ENCODE measurements at places on chromosomes 13 and 19.

GRCh38 chr13:29067306-29067945 lies 247.3 kb downstream of the MTUS2 start:
- no peak for DNase-seq

GRCh38 chr13:74009100-74009668 lies 125.0 kb downstream of the KLF12 start:
- DNase-seq, result no peak

- no peak for DNase-seq
Measured at GRCh38 chr19:52935434-52935833, 12.2 kb upstream of the ZNF888 start.

DNA sequence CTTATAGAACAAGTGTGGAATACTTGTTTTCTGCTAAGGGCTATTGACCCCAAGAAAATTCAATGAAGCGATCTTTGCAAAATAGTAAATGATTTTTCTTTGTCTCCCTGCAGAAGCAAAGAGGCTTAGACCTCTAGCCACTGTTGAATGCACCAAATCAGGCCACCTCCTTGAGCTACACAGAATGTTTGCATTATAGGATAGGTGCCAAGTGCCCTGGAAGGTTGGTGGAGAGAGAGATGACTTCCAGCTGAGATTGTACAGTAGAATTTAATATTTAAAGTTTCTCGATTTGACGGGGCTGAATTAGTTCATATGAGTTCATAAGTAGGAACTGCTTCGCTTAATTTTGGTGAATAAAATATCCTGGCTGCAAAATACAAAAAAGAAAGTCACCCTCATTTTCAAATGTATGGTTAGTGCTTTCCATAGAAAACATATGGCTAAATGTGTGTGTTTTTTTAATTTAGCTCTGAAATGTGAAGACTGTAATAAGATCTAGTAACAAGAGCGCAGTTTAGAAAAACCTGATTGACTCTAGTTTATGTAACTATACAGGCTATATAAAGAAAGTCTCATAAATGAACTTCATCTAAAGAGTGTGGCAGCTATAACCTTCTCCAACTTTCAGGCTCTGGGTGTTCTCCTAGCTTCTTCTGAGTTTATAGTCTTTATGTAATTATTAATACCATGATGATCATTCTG lies 41.6 kb downstream of the LRCH1 start:
- no peak for DNase-seq

- DNase-seq, result no peak
Measured at GRCh38 chr13:113888701-113889330, 24.9 kb upstream of the GAS6 start.

GRCh38 chr13:99264051-99264450 lies 5.9 kb upstream of the GPR18 start:
- no peak for DNase-seq

- no peak for DNase-seq
Measured at GRCh38 chr13:77698201-77699058, 943 bp downstream of the SLAIN1 start.

- DNase-seq, result no peak
Measured at GRCh38 chr19:3981736-3982681, 3.3 kb downstream of the EEF2 start.

DNA sequence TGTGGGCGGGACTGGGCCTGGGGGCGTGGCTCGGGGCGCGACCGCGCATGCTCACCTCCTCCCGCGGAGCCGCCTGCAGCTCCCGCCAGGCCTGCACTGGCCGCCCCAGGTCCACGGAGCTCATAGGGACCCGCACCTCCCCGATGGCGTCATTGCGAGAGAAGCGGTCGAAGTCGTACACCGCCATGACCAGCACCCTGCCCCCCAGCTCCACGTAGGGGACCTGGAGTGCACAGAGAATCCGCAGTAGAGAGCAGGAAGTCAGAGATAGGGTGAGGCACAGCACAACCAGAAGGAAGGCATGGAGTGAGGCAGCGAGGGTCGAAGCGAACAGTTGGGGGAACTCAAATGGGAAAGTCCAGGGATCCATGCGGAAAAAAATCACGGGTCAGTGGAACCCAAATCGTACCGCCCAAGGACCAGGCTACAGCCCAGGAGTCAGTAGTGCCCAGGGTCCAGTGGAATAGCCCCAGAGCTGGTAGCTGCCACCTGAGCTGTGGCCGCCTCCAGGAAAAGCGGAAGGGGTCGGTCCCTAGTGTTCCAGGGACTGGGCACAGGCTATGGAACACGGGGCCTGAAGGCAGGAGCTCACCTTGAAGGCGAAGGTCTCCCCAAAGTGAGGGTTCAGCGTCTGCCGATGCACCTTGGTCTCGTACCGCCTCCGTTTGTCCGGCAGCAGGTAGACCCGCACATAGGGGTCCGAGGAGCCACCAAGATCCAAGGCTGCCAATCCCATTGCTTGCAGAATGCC lies 4.8 kb downstream of the SYT5 start:
- DNase-seq, result no peak

- DNase-seq, result no peak
Measured at GRCh38 chr13:113145911-113146598, 12.4 kb upstream of the PROZ start.

DNA sequence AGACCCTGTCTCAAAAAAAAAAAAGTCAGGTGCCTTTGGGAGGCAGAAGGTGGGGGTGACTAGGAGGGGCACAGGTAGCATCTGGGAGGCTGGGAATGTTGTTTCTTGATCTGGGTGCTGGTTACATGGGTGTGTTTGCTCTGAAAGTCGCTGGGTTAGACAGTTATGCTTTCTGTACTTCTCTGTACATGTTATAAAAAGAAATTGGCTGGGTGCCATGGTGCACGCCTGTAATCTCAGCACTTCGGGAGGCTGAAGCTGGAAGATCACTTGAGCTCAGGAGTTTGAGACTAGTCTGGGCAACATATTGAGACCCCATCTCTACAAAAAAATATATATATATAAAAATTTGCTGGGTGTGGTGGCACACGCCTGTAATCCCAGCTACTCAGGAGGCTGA lies 15.1 kb downstream of the NOSIP start:
- no peak for DNase-seq
